ENCODE measurements at places on chromosomes 16 and 17. TPM values are rescaled to one million over a fixed set of nuclear protein-coding genes. Genes with fewer than 3 reads are reported as not detected.

The SBK1 gene
- polyA plus RNA-seq, result 0.68 TPM

The BPTF gene
- 21.6 TPM for polyA plus RNA-seq

The ELMO3 gene
- polyA plus RNA-seq, result 0.35 TPM

The MSRB1 gene
- polyA plus RNA-seq, result 17.2 TPM

Measured in IgD-negative memory B cell (primary cell).